ENCODE measurements at places on chromosomes 2 and 18.

DNA sequence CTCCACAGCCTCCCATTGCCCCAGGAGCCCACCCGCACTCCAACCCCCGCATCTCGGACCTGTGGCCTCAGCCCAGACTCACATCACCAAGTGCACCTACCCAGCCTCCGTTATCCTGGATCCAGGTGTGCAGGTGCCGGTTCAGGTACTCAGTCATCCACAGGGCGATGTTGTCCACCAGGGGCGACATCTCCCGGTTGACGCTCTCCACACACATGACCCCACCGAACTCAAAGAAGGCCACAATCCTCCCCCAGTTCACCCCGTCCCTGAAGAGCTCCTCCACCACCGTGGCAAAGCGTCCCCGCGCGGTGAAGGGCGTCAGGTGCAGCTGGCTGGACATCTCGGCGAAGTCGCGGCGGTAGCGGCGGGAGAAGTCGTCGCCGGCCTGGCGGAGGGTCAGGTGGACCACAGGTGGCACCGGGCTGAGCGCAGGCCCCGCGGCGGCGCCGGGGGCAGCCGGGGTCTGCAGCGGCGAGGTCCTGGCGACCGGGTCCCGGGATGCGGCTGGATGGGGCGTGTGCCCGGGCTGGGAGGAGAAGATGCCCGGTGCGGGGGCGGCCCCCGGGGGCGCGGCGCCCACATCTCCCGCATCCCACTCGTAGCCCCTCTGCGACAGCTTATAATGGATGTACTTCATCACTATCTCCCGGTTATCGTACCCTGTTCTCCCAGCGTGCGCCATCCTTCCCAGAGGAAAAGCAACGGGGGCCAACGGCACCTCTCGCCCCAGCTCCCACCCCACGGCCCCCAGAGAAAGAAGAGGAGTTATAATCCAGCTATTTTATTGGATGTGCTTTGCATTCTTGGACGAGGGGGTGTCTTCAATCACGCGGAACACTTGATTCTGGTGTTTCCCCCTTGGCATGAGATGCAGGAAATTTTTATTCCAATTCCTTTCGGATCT is 1.3 kb downstream of the BCL2 start:
- peak; percentile 87 for DNase-seq

DNA sequence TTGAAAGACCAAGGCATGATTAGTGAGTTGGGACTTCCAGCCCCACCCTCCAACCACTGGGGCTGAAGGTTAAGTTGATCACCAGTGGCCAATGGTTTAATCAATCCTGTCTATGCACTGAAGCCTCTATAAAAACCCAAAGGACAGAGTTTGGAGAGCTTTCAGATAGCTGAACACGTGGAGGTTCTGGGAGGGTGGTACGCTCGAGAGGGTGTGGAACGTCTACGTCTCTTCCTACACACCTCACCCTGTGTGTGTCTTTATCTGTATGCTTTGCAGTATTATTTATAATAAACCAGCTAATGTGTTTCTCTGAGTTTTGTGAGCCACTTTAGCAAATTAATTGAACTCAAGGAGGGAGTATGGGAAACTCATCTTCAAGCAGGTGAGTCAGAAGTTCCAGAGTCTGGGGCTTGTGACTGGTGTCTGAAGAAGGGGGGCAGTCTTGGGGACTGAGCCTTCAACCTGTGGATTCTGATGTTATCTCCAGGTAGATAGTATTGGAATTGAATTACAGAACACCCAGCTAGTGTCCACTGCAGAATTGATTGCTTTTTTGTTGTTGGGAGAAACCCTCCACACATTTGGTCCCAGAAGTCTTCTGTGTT is 20.3 kb downstream of the ACTR3 start:
- DNase-seq, result no peak

- no peak for DNase-seq
Measured at GRCh38 chr18:25146512-25146910, 205.5 kb downstream of the ZNF521 start.

- no peak for DNase-seq
Measured at GRCh38 chr2:47321411-47322031, 81.4 kb upstream of the MSH2 start.

GRCh38 chr2:65427532-65427931 is 4.9 kb downstream of the SPRED2 start:
- no peak for DNase-seq

DNA sequence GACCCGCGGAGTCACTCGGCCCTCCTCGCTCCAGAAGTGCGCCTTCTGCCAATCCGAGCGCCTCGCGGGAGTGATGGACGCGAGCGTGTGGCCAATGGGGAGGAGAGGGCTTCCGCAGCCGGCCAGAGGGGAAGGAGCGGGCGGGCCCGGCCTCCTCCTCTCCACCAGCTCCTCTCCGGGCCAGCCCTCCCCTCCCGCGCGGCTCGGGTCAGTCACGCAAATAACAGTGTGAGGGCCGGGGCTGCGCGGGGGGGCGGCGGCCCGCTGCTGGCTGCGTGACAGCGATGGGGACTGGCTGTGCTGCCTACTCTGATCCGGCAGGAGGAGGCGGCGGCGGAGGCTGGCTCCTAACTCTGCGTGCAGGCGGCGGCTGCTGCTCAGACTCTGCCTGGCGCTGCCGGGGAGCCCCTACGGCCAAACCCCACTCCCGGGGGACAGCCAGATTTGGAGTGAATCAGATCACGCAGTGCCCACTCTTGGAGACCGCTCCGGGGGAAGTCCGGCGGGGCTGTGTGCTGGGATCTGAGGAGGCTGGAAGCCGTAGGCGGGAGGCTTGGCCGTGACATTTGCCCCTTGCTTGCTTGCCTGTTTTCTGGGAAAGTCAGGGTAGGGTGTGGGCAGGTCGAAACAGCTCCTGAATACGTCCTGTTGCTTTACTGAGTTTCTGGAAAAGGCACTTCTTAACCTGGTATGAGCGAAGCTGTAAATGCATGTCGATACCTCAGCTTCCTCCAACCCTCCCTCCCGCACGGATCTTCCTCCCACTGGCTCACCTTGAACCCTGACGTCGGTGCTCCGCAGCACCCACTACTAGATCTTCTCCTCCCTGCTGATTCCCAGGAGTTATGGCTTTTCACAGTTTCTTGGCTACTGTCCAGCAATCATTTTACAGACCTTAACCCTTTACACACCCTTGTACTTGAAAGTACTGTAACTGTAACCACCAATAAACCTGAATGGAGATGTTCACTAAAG is 97.9 kb upstream of the SERTAD2 start:
- DNase-seq, result peak; percentile 60

DNA sequence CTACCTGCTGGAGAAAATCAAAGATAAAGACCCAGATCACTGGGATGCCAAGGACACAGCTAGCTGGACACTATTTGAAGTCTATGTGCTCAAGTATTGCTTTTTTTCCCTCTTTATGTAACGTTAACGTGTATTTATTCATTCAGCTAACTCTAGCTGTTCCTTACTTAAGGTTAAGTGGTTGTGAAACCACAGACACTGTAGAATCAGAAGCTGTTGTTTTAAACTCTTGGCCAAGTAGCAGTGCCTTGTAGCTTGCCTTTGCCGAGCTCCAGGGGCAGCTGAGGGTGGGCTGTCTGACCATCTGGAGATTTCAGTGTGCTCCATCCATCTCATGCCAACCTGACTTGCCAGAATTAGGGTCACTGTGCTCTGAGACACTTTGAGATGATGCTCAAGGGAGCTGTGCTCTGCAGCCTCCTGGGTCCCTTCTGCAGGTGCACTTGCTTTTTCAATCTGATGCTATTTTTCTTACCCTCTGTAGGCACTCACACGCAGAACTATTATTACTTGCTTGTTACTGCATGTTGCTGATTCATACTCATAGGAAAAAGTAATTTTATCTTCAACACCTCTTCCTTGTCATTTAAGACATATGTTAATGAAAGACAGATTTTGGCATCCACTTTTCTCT is 116.2 kb downstream of the METTL8 start:
- peak; percentile 13 for DNase-seq

- DNase-seq, result no peak
Measured at GRCh38 chr2:122670897-122671296, 915.4 kb downstream of the TSN start.

- DNase-seq, result no peak
Measured at GRCh38 chr2:8486141-8486540, 195.7 kb upstream of the ID2 start.

DNA sequence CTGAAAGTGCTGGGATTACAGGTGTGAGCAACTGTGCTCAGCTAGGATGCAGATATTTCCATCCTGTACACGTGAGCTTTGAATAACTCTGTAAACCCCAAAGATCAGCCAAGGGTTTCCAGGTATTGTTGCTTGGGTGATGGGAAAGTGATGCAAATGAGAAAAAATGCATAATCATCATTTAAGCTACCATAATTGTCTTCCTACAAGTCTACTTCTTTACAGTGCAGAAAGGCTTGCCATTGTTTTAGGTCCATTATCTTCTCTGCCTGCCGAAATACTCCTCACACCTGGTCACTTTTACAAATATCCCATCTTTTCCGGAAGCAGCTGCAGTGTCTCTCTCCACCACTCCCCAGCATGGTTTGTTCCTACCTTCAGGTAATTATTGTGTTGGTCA is 259.8 kb upstream of the CCDC68 start:
- no peak for DNase-seq

DNA sequence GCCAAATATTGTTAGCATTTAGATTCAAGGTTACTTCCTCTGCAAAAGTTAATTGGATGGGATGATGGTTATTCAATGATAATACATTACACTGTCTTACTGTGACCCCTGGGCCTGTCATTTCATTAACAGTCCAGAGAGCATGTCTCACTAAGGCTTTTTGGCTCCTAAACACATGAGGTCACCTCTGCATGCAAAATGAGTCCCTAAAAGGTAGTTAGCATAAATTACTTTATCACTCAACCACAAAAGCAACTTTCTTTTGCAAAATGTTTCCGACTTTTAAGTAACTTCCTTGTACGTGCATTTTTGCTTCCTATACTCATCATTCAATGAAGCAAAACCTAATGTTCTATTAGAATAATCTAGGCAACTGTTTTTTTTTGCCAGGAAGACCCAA is 16.8 kb upstream of the AGFG1 start:
- no peak for DNase-seq

DNA sequence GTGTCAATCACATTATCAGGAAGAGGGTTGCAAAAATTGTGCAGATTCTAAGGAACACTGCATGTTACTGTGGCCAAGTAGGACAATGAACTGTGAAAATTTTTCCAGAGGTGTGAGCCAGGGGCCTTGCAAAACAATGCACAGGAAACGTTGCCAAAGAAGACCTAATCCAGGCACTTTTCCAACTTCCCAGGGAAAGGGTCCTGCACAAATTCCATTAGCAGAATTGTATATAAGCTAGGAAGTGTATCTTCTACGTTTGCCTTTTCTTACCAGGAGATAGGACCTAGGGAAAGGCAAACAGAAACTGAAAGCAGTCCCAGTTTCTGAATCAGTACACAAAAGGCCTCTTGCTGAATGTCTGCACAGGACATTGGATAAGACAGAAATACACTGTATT is 1888.3 kb upstream of the CELF4 start:
- no peak for DNase-seq

DNA sequence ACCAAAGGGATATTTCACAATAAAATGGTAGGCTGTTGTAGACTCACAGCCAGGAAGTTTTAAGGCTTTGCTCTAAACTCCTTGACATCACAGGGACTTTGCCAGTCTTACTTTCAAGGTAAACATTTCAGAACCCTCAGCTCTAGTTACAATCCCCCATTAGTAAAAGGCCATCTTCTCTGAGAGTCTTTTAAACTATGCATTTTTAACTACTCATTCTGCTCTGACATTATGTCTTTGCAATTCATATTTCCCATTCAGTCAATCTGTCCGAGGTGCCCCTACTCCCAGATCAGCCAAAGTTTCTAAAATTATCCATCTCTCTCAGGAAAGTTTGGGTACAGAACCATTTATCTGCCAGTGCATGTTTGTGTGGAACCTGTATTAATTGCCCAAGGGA is 1094.1 kb downstream of the TDRD15 start:
- no peak for DNase-seq

- peak; percentile 20 for DNase-seq
Measured at GRCh38 chr18:864872-865273, 39.8 kb upstream of the ADCYAP1 start.

- DNase-seq, result no peak
Measured at GRCh38 chr2:118665784-118666529, 181.5 kb downstream of the EN1 start.

DNA sequence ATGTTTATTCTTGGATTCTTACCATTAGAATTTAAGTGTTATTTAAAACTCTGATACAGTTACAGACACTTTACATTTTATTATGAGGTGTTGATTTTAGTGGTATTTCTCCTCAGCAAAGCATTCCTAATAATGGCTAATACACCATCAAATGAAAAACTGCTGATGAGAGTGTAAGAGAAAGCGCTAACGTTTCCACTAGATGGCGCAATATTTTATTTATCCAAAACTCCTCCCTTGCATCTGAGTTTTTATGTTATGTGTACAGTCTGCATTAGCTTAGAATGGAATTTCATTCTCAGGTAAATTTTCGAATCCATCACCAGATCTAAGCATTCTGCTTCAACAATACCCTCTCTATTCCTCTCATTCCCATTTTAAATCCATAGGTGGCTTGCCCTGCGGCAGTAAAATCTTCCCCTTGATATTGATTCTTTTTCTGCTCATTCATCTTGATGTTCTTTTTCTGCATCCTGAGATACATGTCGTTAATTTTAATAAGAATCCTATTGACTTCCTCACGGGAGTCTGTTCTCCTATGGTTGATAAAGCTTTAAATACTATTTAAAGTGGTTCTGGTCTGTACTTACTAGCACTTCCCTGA is 53.9 kb downstream of the PRKRA start:
- no peak for DNase-seq

DNA sequence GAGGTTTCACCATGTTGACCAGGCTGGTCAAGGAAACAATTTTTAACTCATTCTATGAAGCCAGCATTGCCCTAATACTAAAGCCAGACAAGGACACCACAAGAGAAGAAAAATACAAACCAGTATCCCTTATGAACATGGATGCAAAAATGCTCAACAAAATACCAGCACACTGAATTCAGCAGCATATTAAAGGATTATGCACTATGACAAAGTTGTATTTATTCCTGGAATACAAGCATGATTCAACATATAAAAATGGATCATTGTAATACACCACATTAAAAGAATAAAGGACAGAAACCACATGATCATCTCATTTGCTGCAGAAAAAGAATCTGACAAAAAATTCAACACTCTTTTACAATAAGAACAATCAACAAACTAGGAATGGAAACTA is 138.7 kb downstream of the RAB3GAP1 start:
- no peak for DNase-seq

DNA sequence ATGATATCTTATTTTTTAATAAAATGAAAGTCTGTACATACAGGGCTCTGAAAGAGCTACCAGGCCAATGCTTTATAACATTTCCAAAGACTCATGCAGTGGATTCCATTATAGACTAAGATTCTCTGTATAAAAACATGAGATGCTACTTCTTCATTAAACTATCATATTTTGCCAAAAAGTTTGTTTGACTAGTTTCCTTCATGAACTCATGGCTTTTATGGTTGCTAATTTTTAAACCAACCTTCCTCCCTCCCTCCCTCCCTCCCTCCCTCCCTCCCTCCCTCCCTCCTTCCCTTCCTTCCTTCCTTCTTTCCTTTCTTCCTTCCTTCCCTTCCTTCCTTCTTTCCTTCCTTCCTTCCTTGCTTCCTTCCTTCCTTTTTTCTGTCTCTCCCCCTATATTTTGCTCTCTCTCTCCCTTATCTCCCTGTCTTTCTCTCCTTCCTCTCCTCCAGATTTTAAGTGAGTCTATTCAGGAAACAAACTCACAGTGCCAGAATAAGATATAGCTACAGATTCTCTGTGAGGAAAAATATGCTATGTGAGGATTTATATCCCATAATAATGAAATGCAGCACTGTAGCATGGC is 961.5 kb upstream of the ZEB2 start:
- DNase-seq, result no peak

- DNase-seq, result no peak
Measured at GRCh38 chr2:39660612-39661236, 5.0 kb upstream of the TMEM178A start.

All from DMS79 (cell line).